ENCODE measurements at places on chromosomes 13 and 19. TPM values are rescaled to one million over a fixed set of nuclear protein-coding genes. Genes with fewer than 3 reads are reported as not detected.

The DZIP1 gene
- 3.5 TPM for total RNA-seq

- no peak for DNase-seq
Measured at GRCh38 chr19:19816679-19817078, 4.9 kb downstream of the ZNF506 start.

The CGB1 gene
- not detected for total RNA-seq

DNA sequence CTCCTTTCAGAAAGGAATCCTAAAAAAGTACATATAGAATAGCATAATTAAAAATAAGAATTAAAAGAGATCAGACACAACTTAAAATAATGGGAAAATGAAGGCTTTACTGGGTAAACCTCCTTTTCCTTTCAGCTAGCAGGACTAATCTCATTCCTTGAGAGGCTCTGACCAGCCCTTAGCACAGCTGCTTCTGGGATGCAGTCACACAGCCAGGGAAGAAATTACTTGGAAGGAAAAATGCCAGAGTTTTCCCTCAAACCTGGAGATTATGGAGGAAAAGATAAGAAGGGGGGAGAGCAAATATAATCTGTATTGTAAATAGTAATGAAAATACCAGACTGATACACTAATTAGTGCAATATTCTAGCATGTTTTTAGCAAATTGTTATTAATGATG lies 91.8 kb downstream of the LRCH1 start:
- no peak for DNase-seq

The GARIN5B gene
- not detected for total RNA-seq

The TMPRSS9 gene
- total RNA-seq = 0.17 TPM

The DNAAF3 gene
- total RNA-seq = 45.7 TPM

The CGB5 gene
- 0.52 TPM for total RNA-seq

The SF3A2 gene
- total RNA-seq = 33.8 TPM

The DOCK6 gene
- 29.4 TPM for total RNA-seq

GRCh38 chr13:111936267-111936925 lies 130.6 kb upstream of the SOX1 start:
- DNase-seq = no peak

GRCh38 chr13:98909016-98909415 lies 68.8 kb downstream of the DOCK9 start:
- DNase-seq = peak; percentile 67

The TM9SF2 gene
- 80.7 TPM for total RNA-seq

The NTN5 gene
- 0.18 TPM for total RNA-seq

The PLIN4 gene
- 9.8 TPM for total RNA-seq

DNA sequence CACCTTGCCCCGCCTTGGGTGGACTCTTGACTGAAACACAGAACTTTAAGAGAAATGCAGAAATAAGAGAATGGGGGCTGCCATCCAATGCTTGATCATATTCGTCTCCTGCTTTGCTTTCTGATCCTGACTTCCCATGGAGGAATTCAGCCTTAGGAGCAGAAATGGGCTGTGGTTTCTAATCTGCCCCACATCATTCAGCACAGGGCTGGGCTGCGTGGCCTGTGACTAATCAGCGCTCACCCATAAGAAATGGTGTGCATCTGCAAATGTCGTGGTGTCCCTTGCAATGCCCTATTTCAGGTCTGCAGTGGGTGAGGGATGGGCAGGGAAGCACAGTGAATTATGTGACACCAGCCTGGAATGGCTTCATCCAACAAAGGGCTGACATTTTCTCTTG lies 60.7 kb upstream of the URI1 start:
- peak; percentile 34 for DNase-seq

GRCh38 chr19:8209462-8210378 lies 550 bp downstream of the CERS4 start:
- peak; percentile 37 for DNase-seq

The PCDH9 gene
- 0.63 TPM for total RNA-seq

The CPB2 gene
- total RNA-seq = not detected

- peak; percentile 63 for DNase-seq
Measured at GRCh38 chr19:12788682-12789097, 2.6 kb upstream of the JUNB start.

- DNase-seq = no peak
Measured at GRCh38 chr13:110179116-110179856, 127.7 kb downstream of the COL4A1 start.

- DNase-seq = no peak
Measured at GRCh38 chr13:50697746-50698539, 145.5 kb downstream of the DLEU7 start.

GRCh38 chr19:40262422-40262821 lies 22.7 kb downstream of the AKT2 start:
- no peak for DNase-seq

The ZNF229 gene
- total RNA-seq = 6.2 TPM

The SLC25A41 gene
- not detected for total RNA-seq

DNA sequence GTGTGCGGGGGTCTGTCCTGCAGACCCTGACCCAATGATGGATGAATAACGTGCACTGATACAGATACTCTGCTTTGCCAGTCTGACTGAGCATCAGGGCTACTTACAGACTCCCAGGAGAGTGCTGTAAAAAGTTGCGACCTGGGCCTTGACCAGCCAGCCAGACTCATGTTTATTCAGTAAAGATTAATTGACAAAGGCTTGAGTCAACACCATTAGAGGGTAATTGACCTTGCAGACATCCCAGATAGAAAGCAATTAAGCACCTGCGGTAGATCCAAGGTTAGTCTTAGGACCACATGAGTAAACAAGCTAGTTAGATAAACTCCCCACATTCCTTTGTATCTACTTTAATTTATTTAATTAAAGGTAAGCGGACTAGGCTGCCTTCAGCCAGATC lies 10.4 kb downstream of the NUDT19 start:
- DNase-seq = no peak

The TEAD2 gene
- total RNA-seq = 72.2 TPM

DNA sequence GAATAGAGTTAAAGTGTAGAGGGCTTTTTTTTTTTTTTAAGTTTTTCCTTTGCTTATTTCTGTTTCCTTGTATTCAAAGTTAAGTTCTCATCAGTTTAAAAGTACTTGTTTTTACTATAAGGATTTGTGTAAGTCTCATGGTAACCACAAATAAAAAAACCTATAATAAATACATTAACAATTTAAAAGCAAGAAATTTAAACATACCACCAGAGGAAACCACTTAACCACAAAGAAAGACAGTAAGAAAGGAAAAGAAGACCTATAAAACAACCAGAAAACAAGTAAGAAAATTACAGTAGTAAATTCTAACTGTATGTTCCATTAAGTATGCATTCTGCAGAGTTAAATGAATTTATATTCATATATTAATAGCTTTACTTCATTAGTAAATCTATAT lies 999.1 kb upstream of the ATXN8OS start:
- no peak for DNase-seq

DNA sequence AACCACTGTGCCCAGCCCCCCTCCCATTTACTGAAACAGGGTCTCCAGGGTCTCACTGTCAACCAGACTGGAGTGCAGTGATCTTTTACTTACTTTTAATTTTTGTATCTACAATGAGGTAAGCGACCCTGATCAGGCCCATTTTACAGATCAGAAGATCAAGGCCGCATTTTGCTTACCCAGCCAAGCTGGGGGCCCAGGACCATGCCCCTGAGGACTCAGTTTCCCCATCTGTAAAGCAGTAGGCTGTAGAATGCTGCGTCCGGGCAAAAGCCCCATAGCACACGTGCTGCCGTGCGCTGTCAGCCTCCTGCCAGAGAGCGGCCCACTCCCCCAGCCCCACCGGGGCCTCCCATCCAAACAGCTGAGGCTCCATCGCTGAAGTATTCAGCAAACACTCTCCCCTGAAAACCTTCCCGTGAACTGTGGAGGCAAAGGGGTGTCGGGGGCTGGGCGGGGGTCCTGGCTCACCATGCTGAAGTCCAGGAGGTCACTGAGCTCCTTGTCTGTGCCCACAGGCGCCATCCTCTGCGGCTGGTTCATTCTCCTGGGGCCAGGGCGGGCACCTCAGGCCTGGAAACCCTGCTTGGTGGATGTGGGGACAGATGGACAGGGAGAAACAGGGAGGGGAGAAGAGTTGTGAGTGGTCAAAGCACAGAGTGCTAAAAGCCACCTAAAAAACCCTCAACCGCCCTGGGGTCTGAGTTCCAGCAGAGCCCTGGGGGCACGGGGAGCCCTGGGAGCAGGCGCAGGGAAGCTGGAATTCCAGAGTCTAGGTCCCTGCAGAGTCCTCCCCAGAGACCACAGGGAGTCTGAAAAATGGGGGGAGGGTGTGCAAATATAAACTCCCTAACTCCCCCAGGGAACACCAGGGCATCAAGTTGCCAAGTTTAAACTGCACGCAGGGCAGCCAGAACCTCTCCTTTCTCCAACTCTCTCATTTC lies 2.4 kb downstream of the TCF3 start:
- no peak for DNase-seq

DNA sequence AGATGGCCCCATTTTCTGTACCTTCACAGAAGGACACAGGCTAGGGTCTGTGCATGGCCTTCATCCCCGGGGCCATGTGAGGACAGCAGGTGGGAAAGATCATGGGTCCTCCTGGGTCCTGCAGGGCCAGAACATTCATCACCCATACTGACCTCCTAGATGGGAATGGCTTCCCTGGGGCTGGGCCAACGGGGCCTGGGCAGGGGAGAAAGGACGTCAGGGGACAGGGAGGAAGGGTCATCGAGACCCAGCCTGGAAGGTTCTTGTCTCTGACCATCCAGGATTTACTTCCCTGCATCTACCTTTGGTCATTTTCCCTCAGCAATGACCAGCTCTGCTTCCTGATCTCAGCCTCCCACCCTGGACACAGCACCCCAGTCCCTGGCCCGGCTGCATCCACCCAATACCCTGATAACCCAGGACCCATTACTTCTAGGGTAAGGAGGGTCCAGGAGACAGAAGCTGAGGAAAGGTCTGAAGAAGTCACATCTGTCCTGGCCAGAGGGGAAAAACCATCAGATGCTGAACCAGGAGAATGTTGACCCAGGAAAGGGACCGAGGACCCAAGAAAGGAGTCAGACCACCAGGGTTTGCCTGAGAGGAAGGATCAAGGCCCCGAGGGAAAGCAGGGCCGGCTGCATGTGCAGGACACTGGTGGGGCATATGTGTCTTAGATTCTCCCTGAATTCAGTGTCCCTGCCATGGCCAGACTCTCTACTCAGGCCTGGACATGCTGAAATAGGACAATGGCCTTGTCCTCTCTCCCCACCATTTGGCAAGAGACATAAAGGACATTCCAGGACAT lies 7.0 kb upstream of the CEACAM7 start:
- DNase-seq = no peak

- DNase-seq = no peak
Measured at GRCh38 chr13:113646376-113646775, 11.6 kb downstream of the ATP4B start.

The ACER1 gene
- not detected for total RNA-seq

The FPR1 gene
- total RNA-seq = 0.46 TPM
